Pons (tissue), 1 donor: ENCODE measurements at places on chromosomes 13 and 19.

DNA sequence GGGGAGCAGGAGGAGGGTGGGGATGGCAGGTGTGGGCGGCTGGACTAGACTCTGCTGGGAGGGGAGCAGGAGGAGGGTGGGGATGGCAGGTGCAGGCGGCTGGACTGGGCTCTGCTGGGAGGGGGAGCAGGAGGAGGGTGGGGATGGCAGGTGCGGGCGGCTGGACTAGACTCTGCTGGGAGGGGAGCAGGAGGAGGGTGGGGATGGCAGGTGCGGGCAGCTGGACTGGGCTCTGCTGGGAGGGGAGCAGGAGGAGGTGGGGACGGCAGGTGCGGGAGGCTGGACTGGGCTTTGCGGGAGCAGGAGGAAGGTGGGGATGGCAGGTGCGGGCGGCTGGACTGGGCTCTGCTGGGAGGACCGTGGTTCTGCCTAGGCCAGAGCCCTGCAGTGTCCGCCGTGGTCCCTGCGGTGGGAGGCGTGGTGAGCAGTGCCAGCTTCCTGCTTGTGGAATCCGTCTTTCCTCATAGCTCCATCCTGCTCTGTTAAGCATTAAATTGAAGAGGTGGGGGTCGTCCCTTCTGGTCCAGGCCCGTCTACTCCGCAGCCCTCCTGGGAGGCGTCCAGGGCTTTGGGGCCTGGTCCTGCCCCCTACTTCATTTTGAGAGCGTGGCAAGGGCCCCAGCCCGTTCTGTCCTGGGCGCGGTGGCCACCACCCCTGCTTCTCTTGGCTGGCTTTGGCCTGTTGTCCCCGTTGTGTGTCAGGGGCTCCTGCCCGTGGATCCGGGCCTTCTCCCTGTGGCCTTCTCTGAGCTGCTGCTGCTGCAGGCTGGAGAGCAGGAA, 4.7 kb downstream of the SPPL2B start:
- no peak for DNase-seq

- DNase-seq = peak; percentile 24
Observed at GRCh38 chr13:22703601-22704209, 477.1 kb upstream of the SGCG start.

- DNase-seq = no peak
Observed at GRCh38 chr19:12948612-12949362, 3.1 kb downstream of the RAD23A start.

GRCh38 chr19:29528350-29528945, 2.7 kb downstream of the VSTM2B start:
- DNase-seq = peak; percentile 74

- DNase-seq = no peak
Observed at GRCh38 chr19:13299838-13300237, 149.6 kb downstream of the IER2 start.

DNA sequence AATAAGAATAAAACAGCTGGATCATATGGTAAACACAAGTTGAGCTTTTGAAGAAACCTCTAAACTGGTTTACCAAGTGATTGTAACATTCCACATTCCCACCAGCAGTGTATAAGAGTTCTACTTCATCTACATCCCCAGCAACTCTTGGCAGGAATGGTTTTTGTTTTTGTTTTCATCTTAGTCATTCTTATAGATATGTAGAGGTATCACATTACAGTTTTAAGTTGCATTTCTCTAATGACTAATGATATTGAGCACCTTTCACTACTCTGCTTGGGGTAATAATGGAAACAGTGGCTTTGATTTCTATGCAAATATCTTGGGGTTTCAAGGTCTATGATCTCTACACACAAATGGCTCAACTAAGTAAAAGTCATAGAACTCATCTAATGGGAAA, 614.5 kb downstream of the TBC1D4 start:
- DNase-seq = no peak

DNA sequence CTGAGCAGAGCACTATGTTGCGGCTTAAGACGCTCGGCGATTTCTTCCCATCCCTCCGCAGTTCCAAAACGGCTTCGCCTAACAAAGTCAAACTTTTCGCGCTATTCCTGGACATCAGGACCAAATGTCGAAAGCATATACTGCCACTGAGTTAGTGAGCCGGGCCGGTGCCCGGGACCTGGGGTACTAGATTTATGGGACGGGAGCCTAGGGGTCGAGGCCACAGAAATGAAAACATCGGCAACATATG, 699 bp downstream of the RCBTB2 start:
- DNase-seq = no peak

GRCh38 chr13:99892196-99892613, 79.4 kb downstream of the ZIC5 start:
- peak; percentile 18 for DNase-seq

DNA sequence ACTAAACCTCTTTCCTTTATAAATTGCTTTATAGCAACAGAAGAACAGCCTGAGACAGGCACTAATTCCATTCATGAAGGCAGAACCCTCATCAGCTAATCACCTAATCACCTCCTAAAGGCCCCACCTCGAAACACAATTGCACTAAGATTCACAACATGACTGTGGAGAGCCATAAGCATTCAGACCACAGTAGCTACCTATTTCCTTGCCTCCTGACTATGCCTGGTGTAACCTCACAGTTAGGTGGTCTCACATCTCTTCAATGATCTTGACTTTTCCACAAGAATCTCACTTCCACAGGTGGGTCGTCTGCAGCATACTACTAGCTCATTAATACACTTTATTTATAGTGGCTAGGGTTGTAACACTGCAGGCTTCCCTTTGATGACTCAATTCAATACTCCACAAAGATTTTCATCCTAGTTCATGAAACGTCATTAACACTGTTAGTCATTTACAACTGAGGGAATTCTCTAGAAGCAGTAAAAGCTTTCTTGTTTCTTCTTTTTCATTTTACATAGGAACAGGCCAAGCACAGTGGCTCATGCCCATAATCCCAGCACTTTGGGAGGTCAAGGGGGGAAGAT, 27.1 kb downstream of the STK24 start:
- DNase-seq = no peak

GRCh38 chr13:73996569-73996968, 137.6 kb downstream of the KLF12 start:
- DNase-seq = no peak

- peak; percentile 26 for DNase-seq
Observed at GRCh38 chr19:1259206-1259875, 9.8 kb upstream of the CIRBP start.

GRCh38 chr13:24254146-24254841, 55.1 kb upstream of the C1QTNF9 start:
- DNase-seq = no peak

- no peak for DNase-seq
Observed at GRCh38 chr13:50446611-50447010, 396.9 kb downstream of the DLEU7 start.

DNA sequence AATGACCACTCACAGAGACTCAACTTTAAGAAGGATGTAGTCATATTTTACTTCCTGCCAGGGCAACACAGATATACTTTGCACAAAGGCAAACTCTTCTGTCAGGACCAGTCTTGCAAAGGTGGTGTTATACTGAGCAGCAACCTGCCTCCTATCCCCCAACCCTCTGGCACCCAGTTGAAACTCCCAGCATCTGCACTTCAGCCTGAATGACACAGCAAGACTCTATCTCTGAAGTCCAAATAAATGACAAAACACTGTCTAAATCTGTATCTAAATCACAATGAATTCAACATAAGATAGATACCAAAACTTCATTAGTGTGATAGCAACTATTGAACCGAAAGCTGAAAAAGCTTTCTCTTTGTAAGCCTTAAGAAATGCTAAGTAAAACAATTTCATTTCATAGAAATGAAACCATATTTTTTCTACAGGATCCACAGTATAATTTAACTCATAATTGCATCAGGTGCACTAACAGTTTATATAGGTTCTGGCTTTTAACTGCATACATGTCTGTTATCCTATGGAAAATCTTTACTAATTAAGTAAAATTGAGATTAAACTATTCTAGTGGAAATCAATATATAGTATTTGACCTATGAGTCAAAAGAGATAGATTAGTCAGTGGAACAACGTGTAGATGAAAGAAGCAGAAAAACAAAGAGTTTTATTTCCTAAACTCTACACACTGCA, 163.7 kb downstream of the TBC1D4 start:
- DNase-seq = no peak

DNA sequence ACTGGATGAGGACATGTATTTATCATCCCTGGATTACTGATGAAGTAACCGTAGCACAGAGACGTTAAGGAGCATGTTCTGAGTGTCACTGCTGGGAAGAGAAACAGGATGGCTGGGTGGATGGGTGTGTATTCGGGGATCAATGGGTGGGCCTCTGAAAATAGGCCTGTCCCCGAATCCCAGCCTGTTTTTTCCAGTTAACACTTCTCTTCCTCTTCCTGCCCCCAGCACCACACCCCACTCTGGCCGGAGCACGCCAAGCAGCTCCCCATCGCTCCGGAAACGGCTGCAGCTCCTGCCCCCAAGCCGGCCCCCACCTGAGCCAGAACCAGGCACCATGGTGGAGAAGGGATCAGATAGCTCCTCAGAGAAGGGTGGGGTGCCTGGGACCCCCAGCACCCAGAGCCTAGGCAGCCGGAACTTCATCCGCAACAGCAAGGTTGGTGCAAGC, 8.8 kb downstream of the GRAMD1A start:
- no peak for DNase-seq

GRCh38 chr19:8592231-8593009, 15.2 kb upstream of the MYO1F start:
- peak; percentile 86 for DNase-seq

DNA sequence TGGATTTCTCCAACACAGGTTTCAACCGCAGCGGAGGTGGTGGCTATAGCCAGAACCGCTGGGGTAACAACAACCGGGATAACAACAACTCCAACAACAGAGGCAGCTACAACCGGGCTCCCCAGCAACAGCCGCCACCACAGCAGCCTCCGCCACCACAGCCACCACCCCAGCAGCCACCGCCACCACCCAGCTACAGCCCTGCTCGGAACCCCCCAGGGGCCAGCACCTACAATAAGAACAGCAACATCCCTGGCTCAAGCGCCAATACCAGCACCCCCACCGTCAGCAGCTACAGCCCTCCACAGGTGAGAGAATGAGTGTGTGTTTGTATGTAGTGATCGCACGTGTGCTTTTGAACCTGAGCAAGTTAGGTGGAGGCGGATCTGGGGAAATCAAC, 6.0 kb upstream of the CCDC97 start:
- DNase-seq = no peak

- no peak for DNase-seq
Observed at GRCh38 chr19:38483016-38483630, 49.6 kb downstream of the RYR1 start.

DNA sequence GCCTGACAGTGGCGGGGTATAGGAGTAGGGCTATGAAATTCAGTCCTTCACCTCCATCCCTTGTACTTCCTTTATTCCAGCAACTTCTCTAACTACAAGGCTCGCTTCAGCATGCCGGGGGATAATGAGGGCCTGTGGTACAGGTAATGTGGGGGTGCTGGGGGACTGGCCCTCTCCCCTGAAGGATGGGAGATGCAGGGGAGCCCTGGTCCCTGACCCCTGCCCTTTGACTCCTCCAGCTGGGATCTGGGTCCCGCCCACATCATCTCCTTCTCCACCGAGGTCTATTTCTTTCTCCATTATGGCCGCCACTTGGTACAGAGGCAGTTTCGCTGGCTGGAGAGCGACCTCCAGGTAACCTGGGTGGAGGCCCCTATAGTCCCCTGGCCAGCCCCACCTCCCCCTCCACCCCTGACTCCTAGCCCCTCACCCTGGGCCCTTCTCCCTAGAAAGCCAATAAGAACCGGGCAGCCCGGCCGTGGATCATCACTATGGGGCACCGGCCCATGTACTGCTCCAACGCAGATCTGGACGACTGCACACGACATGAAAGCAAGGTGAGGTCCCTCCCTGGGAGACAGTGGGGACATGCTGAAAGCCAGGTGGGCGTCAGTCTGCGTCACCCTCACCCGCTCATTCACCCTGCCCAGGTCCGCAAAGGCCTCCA, 16.5 kb downstream of the ACP7 start:
- no peak for DNase-seq

GRCh38 chr13:113785051-113786010, 26.3 kb downstream of the TMEM255B start:
- DNase-seq = no peak

- no peak for DNase-seq
Observed at GRCh38 chr13:30565658-30566057, 52.1 kb upstream of the USPL1 start.

GRCh38 chr13:85255978-85256377, 543.2 kb downstream of the SLITRK6 start:
- DNase-seq = no peak

DNA sequence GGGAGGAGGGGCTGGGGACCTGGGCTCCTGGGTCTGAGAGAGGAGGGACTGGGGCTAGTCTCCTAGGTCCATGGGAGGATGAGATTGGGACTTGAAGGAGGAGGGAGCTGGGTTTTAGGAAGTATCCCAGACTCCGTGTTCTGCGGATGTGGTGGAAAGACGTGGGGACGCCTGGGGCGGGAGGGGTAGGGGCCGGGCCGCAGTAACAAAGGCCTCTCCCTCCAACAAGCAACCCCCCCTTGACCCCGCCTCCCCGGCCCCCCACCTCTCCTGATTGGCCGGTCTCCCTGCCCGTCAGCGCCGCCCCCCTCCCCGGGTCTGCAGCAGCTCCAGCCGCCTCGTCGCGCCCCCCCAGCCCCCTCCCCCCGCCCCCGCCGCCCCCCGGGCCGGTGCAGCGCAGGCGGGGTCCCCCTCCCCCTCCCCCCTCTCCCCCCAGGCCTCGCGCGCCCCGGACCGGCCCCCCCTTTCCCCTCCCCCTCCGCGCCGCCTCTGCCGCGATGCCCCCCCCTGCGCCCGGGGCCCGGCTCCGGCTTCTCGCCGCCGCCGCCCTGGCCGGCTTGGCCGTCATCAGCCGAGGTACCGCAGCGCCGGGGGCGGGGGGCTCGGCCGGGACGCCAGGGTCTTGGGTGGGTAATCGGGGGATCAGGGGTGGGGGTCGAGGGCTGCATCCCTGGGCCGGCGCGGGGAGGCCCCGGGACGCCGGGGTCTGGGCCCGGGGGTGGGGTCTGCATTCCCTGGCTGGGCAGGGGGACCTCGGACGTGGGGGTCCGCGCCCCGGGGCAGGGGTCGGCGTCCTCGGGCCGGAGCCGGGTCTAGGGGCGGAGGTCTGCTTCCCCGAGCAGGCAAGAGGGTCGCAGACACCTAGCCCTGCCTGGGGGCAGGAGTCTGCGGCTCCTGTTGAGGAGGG, at the start of gene IGLON5:
TSS of gene IGLON5 (plus strand) at position 294 of the 907 bp plus-strand sequence. CDS start at position 498, 204 bp downstream.
- no peak for DNase-seq

GRCh38 chr19:4566402-4567051, 7.0 kb upstream of the SEMA6B start:
- no peak for DNase-seq

DNA sequence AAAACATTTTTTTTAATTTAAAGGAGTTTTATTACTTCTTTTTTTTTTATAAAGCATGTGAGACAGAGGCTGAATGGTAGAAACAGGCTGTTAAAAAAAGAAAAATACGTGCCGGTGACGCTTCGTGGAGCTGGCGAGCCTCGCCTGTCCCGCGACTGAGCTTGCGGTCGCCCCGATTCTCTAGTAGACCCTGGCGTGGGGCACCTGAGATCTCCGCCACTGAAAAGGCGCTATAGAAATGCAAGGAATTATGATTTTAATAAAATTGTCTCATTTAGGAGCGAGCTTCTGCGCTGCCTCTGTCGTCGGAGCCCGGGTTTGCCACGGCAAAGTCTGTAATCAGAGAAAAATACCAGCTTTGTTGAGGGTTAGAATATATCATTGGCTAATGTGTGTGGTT, 18.4 kb downstream of the NFIX start:
- no peak for DNase-seq

GRCh38 chr19:41328157-41328841, 18.3 kb downstream of the CCDC97 start:
- no peak for DNase-seq

- DNase-seq = no peak
Observed at GRCh38 chr13:37479916-37480315, 118.7 kb downstream of the POSTN start.
